Activated T-helper 17 cell treated with anti-CD3 and anti-CD28 coated beads, Interleukin-2, amount 50 U/mL, for 72 hours (primary cell): ENCODE measurements at places on chromosomes 1 and 21.

DNA sequence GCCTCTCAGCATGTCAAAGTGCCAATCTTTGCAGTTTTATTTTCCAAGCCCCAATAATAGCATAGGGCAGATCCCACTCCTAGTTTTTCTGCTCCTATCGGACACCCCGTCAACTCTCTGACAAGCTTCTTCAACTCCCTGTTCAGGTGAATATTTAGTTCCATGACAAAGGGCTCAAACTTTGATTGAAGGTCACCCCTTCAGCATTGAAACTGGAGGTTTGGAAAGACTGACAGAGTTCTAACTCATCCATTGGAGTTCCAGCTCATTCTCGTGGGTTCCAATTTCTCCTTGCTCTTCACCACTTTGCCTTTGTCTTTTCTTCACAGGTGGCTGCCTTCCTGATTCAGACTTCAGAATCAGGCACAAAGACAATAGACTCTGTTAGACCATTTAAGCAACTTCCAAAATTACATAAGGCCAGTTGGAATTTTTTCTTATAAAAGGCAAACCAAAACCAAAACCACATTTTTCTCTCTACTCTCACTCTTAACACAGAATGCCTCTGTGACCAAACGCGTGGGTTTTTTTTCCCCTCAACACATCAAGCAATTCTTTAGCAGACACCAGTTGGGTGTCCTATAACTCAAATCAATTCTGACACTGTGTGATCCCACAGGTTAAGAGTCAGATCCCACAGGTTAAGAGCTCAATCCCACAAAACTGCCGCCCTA is 169.3 kb upstream of the USP25 start:
- H3K36me3 ChIP-seq = no peaks in the 10 kb centered on the region
- ATAC-seq = peak; percentile 26
- H3K27me3 ChIP-seq = peaks cover 6% of the 10 kb centered on the region
- H3K4me1 ChIP-seq = peaks cover 7% of the 10 kb centered on the region

DNA sequence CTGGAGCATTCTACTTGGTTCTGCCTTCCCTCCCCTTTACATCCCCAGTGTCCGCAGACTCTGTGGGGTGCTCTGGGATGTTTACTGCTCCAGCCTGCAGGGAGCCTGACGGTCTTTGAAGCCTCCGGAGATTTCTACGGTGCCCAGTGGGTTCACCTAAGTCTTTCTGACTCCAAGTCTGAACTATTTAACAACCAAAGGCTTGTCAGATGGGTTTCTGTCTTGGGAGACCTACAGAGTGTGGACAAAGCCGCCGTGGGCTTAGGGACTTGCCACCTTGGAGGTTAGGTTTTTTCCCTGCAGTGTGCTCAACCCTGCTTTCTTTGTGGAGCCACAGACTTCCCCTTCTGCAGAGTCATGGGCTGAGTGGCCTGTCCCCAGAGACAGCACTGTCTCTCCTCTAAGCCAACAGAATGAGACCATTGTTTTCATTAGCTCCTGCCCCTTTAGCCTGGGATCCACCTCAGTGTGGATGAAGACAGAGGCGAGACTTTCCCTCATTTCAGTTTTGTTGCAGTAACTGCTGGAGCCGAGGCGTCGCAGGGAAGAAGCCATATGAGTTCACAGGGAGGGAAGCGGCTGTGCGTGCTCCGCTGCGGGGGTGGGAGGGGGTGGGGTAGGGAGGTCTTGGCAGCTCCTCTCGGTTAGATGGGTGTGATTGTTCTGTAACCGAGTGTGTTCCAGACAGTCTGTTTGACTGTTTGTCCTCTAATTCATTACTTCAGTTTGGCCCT is 120.7 kb downstream of the CNIH3 start:
- H3K36me3 ChIP-seq = no peaks in the 10 kb centered on the region
- peaks cover 4% of the 10 kb centered on the region for H3K4me1 ChIP-seq
- no peak overlapping the region for H3K27ac ChIP-seq

GRCh38 chr1:237701534-237701933 is 189.2 kb downstream of the ZP4 start:
- no peaks in the 10 kb centered on the region for H3K27me3 ChIP-seq
- H3K36me3 ChIP-seq = no peaks in the 10 kb centered on the region
- no peak overlapping the region for H3K4me3 ChIP-seq
- no peaks in the 10 kb centered on the region for H3K4me1 ChIP-seq
- ATAC-seq = no peak
- H3K27ac ChIP-seq = no peak overlapping the region

DNA sequence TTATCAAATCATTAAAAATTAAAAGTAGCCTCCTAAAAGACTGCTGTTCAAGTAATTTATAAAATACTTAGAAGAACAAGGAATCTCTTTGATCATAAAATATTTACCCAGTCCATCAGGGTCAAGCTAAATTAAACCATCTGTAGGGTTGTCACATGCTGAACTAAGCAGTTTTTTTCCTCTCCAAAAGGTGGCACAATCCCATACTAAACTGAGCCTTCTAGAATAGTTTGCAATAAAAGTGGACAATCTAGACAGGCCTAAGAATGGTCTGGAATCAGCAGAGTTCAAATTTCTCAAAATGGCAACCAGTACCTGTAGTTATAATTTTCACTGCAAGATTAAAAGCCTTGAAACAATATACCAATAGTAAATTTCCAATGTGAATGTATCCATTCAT is 194.8 kb downstream of the EIF4G3 start:
- no peaks in the 10 kb centered on the region for H3K4me1 ChIP-seq
- no peak for ATAC-seq
- H3K4me3 ChIP-seq = no peak overlapping the region
- H3K27me3 ChIP-seq = no peaks in the 10 kb centered on the region
- H3K27ac ChIP-seq = no peak overlapping the region

- no peaks in the 10 kb centered on the region for H3K4me1 ChIP-seq
- no peaks in the 10 kb centered on the region for H3K27me3 ChIP-seq
- no peak overlapping the region for H3K27ac ChIP-seq
Measured at GRCh38 chr1:109181085-109181806, 32.5 kb upstream of the SARS1 start.

DNA sequence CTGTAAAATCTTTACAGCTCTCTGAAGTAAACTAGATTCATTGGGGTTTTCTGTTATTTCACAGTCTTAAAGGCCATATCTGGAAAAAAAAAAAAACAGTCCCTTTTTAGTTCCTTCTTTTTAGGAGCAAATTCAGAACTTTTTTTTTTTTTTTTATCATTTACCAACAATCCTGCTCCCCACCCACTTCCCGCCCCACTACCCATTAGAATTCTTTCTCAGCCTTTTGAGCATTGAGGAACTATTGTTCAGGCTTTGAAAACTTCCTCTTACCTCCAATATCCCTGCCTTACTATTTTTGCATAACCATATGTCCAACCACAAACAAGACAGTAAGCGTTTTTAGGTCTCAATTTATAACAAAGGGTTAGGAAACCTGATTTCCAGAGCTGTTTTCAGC is 330.1 kb downstream of the PLPP3 start:
- peaks cover 6% of the 10 kb centered on the region for H3K27me3 ChIP-seq
- H3K4me3 ChIP-seq = no peak overlapping the region
- no peaks in the 10 kb centered on the region for H3K36me3 ChIP-seq
- ATAC-seq = no peak
- no peak overlapping the region for H3K27ac ChIP-seq
- H3K4me1 ChIP-seq = no peaks in the 10 kb centered on the region

DNA sequence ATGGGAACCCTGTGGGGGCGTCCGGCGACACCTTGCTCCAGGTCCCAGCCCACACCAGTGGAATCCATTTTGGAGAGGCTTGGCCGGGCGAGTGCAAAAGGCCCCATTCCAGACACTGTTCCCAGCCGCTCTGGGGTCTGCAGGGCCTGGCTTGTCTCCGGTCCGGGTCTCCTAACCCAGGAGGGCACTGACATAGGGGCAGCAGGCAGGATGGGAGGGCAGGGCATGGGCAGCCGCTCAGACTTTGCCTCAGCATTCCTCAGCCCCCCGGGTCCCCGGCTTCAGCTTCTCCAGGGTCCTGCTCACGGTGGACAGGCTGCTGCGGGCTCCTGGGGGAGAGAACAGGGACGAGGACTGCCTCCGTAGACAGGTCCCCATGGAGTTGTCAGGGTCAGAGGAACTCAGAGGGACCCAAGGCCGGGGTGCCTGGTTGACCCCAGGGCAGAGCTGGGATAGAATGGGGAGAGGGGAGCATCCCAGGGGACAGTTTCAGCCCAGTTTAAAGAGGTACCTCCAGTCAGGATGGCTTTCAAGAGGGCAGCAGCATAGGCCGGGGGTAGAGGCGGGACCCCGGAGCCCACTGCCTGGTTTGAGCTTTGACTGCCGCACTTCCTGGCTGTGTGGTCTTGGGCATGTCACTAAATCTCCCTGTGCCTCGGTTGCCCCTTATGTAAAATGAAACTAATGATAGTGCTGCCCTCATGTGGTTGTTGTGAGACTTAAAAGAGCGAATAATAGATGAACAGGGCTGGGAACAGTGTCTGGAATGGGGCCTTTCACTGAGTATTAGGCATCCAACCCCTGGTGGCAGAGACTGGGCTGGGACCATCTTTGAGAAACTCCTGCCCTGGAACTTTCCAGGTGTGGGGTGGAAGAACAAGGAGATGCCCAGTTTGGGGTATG is 3.7 kb downstream of the KNCN start:
- no peak overlapping the region for H3K27ac ChIP-seq
- H3K4me3 ChIP-seq = no peak overlapping the region
- peaks cover 19% of the 10 kb centered on the region for H3K4me1 ChIP-seq
- peaks cover 37% of the 10 kb centered on the region for H3K27me3 ChIP-seq
- peak; percentile 60 for ATAC-seq

DNA sequence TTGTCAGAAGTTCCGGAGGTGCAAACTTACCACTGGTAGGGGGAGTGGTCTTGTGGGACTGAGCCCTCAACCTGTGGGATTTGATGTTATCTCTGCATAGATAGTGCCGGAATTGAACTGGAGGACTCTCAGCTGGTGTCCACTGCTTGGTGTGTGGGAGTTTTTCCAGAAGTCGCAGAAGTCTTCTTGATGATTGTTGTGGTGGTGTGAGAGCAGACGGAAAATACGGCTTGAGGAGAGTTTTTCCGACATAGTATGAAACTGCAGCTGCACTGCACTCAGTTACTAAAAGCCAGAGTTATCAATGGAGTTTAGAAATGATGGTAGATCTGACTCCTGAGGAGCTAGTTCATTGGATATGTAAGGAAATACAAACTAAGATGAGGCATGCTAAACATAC is 14.9 kb downstream of the RGS5 start:
- H3K4me3 ChIP-seq = no peak overlapping the region
- H3K36me3 ChIP-seq = no peaks in the 10 kb centered on the region
- H3K27me3 ChIP-seq = peaks cover 6% of the 10 kb centered on the region
- no peak overlapping the region for H3K27ac ChIP-seq
- no peaks in the 10 kb centered on the region for H3K4me1 ChIP-seq
- no peak for ATAC-seq

GRCh38 chr1:147241934-147242448 is 493 bp upstream of the CHD1L start:
- H3K27me3 ChIP-seq = peaks cover 5% of the 10 kb centered on the region
- no peak for ATAC-seq

- H3K36me3 ChIP-seq = no peaks in the 10 kb centered on the region
- peaks cover 9% of the 10 kb centered on the region for H3K4me1 ChIP-seq
- H3K27ac ChIP-seq = no peak overlapping the region
- H3K27me3 ChIP-seq = no peaks in the 10 kb centered on the region
- no peak for ATAC-seq
- no peak overlapping the region for H3K4me3 ChIP-seq
Measured at GRCh38 chr1:15680131-15680530, 4.0 kb upstream of the PLEKHM2 start.

GRCh38 chr1:12005488-12006166 is 13.7 kb upstream of the MIIP start:
- no peaks in the 10 kb centered on the region for H3K4me1 ChIP-seq
- H3K27ac ChIP-seq = no peak overlapping the region
- ATAC-seq = no peak
- no peaks in the 10 kb centered on the region for H3K27me3 ChIP-seq

GRCh38 chr1:234763910-234764309 is 153.9 kb upstream of the IRF2BP2 start:
- H3K36me3 ChIP-seq = no peaks in the 10 kb centered on the region
- no peak overlapping the region for H3K27ac ChIP-seq
- no peak overlapping the region for H3K4me3 ChIP-seq
- H3K27me3 ChIP-seq = no peaks in the 10 kb centered on the region
- peaks cover 30% of the 10 kb centered on the region for H3K4me1 ChIP-seq

GRCh38 chr1:245154429-245155271 is at the start of gene KIF26B:
KIF26B (plus strand) TSS chr1:245154985; CDS start chr1:245155425, 440 bp downstream.
- peak; percentile 20 for ATAC-seq
- H3K4me3 ChIP-seq = peak within 1 kb of the TSS; percentile 75
- no peaks in the 10 kb centered on the region for H3K36me3 ChIP-seq
- no peaks in the 10 kb centered on the region for H3K4me1 ChIP-seq

DNA sequence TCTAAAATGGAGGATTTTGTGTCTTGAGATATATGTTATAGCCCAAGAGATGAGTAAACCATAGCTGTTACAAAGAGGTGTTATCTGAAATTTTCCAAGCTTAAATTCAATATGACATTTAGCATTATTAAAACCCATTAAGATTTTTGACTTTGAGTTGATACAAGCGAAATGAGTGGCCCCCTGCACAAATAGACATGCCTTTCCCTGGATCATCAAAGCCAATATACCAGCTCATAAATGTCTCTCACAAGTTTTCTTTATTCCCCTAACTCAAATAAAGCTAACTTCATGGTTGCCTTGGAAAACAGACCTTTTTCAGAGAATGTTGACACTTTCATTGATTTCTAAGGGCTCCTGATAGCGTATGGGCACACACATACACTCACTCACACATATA is 55.5 kb upstream of the TIAM1 start:
- no peaks in the 10 kb centered on the region for H3K36me3 ChIP-seq
- H3K27ac ChIP-seq = peak overlapping the region; percentile 46
- no peaks in the 10 kb centered on the region for H3K27me3 ChIP-seq
- H3K4me1 ChIP-seq = peaks cover 26% of the 10 kb centered on the region
- no peak for ATAC-seq

DNA sequence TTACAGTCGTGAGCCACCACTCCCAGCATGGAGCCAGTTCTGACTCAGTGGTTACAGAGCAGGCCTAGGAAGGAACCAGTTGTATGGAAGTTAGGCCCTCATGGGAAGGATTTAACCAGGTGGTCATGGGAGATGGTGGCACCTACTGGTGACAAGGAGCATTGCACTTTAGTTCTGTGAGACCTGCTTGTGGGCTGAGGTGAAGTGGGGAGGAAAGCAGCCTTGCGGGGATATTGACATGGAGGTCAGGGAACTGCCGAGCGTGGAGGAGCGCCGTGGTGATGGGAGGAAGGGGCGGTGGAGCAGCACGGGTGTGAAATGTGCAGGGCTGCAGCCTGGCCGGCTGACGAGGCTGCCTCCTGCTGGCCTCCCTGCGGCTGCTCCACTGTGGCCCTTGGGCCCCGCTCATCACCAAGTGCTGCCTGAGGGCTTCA is 100.4 kb downstream of the GALNT2 start:
- H3K4me3 ChIP-seq = no peak overlapping the region
- peak overlapping the region; percentile 27 for H3K27ac ChIP-seq
- no peaks in the 10 kb centered on the region for H3K27me3 ChIP-seq
- ATAC-seq = peak; percentile 78

GRCh38 chr1:67029472-67029871 is 24.5 kb downstream of the SLC35D1 start:
- no peak overlapping the region for H3K27ac ChIP-seq
- H3K4me3 ChIP-seq = no peak overlapping the region
- ATAC-seq = no peak
- H3K4me1 ChIP-seq = no peaks in the 10 kb centered on the region
- H3K36me3 ChIP-seq = peaks cover 60% of the 10 kb centered on the region
